ENCODE measurements at places on chromosomes 12 and 14.

GRCh38 chr12:32548691-32549281, 130.3 kb upstream of the DNM1L start:
- DNase-seq = no peak

DNA sequence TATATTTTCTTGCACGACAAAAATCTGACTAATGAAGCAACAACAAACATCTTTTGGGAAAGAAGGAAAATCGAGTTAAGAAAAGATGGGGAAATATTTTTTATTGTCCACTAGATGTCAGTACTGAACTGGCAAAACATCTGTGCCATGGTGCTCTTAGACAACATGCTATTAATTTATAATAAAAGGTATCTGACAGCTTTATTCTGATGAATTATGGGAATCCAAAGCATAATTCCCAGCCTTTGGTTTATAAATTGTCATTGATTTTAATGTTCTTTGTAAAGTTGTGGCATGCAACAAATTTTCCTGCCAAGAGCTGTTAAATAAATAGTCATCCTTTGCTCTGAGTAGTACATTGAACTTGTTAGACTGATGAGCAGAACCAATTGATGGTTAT, 231.2 kb downstream of the ETNK1 start:
- DNase-seq = peak; percentile 65

DNA sequence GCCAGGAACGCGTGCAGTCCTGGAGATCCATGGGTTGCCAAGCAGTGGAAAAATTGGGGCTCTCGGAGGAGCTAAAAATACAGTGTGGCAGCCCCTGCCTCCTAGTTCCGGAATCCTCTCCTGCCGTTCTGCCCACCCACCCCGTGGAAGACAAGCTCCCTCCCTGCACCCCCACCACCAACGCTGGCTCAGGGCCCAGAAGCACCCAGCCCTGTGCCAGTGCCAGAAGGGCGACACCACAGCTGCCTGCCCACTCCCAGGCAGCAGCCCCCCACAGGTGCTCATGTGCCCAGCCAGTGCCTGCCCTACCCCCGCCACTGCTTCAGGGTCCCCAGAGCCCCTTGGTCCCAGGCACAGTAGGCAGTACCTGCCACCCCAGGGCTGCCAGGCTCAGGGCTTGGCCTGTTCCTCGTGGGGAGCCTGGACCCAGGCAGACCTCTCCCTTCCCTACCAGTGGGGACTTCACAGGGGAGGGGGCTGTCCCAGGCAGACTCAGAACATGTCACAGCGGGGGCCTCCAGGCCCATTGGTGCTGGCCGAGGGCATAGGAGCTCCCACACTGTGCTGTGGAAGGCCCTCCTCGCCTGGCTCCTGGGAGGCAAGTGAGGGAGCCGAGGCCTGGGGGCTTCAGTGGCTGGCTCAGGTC, 7.4 kb downstream of the INF2 start:
- DNase-seq = no peak

GRCh38 chr12:28709986-28710685, 438.9 kb upstream of the FAR2 start:
- DNase-seq = no peak

GRCh38 chr14:52111583-52111982, 42.7 kb upstream of the NID2 start:
- no peak for DNase-seq

DNA sequence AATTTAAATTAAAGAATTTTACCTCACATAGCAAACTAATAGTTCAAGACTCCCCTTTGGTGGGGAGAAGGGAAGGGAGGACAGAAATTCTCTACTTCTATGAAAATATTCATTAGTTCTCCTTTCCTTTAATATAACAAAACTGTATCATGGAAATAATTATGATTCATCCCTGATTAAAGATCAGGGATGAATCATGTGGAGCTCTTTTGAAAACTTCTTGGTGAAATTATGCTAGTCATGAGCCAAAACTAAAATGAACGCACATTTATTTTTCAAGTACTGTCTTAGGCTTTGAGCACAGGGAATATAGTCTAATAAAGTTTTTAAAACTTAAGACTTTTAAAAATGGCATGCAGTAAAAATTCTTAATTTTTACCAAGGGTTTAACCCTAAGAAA, 17.1 kb downstream of the TMBIM4 start:
- no peak for DNase-seq

- DNase-seq = peak; percentile 100
These were observed 26.0 kb downstream of the PPFIBP1 start for GRCh38 chr12:27549801-27550652.

DNA sequence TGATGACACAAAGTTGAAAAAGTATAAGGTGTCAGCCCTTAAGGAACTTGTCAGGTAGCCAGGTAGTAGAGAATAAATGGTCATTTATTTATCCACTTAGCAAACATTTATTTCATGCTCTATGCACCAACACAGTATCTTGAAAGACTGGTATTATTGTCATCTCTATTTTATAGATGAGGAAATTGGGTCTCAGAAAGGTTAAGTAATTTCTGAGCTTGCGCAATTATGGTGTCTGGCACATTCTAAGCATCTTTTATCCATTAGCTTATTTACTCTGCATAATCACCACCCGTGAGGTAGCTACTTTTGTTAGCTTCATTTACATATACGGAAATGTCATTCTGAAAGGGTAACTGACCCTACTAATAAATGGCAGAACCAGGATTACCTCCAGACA, 2.5 kb upstream of the UTP20 start:
- peak; percentile 29 for DNase-seq

DNA sequence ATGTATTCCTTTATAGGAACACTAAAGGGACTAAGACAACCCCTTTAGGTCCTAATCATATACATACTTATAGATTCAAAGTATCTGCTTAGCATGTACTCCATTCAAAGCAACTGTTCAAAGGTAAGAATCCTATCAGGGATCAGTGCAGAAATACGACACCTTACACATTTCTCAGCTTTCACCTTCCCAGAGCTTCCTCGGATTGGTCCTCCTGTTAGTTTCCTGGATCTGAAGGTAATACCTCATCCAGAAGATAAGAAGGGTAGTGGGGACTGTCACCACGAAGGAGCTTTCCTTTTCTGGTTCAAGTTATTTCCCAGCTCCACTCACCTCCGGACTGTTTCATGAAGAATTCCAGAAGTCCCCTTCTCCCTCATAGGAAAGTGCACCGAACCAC, 38.0 kb downstream of the RCOR1 start:
- DNase-seq = no peak

GRCh38 chr12:58419905-58420304, 478.5 kb downstream of the ATP23 start:
- no peak for DNase-seq

GRCh38 chr12:87152075-87152474, 877.1 kb downstream of the C12orf50 start:
- no peak for DNase-seq
